Stimulated activated CD4-positive, alpha-beta T cell treated with anti-CD3 and anti-CD28 coated beads, Interleukin-2, amount 100 ng/mL, for 24 hours (primary cell): ENCODE measurements at places on chromosomes 7 and 10.
A peak's percentile ranks its signal among the peaks of the same experiment; 100 is the strongest.

GRCh38 chr10:75450075-75450445, 18.6 kb downstream of the LRMDA start:
- DNase-seq, result no peak

DNA sequence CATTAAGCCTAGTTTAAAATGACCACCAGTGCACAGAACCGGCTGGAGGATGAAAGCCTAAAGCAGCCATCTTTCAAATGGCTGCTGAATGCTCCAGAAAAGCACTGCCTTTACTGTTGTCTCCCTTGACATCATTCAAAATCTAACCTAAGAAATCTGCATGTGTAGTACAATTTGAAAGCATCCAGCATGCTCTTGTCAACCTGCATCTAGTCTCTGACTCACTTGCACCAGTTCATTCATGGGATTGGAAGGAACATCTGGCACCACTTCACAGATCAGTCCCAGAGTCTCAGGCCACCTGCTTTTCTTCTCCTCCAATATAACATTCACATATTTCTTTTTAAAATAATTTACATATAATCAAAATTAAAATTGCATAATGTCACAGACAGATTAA, 76.2 kb downstream of the RNF133 start:
- no peak for DNase-seq

DNA sequence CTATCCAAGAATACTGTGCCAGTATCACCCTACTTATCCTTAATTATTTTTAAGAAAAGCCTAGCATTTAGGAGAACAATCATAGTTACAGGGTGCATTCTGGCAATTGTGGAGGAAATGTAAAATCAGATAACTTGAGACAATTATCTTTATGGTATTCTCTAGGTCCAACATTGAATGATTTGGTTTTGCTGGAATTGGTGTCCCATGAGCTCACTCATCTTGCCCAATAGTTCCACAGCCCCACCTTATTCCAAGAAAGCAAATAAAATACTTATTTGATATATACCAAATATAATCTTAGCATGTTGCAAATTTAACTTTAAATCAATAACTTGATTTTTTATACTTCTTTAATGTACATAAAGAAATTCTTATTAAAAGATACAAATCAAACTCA, 65.3 kb downstream of the DGKB start:
- no peak for DNase-seq

DNA sequence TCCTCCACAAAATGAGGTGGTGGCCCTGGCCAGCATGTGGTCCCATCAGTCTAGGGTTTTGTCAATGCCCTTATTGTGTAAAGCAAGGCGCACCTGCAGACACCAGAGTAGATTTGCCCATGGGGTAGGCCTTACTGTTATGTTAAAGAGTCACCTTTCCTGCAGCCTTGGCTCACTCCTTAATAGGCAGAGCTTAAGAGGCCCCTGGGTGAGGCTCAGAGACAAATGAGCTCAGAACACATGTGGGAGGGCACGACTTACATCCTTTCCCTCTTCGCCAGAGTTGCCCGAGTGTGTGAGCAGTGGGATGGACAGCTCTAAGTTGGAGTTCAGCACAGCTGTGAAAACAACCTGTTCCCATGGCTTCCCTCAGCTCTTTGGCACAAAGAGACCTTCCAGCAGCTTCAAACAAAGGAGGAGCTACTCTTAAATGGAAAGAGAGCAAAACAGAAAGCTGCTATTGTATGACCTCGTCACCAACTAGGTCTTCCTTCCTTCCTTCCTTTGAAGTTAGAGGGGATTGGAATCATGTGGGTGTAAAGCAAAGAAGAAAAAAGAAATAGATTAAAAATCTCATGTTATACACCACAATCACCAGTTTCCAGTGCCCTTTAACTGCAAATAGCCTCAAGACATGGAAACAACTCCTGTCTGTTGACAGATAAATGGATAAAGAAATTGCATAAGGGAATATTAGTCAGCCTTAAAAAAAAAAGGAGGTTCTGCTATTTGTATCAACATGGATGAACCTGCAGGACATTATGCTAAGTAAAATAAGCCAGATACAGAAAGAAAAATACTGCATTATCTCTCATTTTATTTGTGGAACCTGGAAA, 11.9 kb upstream of the XPNPEP1 start:
- peak; percentile 19 for DNase-seq

- no peak for DNase-seq
Observed at GRCh38 chr10:55232553-55232952, 431.5 kb upstream of the PCDH15 start.

DNA sequence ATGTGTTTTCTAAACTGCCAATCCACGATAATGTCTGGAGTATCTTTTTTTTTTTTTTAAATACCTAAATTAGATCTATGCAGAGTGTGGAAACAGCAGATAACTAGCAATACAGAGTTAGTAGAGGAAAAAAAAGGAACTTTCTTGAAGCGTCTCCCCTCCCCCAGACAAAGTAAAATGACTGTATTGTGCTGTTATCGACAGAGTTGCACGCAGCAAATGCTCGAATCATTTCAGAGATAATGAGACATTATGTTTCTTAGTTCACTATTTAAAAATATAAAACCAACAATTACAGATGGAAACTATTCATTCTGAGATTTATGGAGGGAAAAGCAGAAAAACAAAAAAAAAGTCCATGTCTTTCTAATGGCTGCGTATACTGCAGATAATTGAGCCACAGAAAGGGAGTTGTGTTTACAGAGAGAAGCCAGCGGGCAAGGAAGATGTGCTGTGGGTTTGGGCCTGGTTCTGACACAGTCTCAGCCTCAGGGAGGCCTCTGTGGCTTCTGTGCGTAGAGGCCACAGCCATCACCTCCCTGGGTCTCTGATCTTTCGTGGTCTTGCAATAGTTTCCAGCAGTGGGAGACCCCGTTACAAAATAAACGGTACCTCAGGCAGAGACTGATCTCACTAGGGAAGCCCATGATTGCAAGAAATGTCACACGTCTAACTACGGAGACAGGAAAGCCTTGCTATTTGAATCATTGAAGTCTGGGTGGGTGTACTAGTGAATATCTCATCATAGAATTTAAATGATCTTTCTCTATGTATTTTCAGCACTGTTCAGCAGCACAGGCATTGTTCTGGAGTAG, 19.1 kb upstream of the KLF6 start:
- peak; percentile 60 for DNase-seq

DNA sequence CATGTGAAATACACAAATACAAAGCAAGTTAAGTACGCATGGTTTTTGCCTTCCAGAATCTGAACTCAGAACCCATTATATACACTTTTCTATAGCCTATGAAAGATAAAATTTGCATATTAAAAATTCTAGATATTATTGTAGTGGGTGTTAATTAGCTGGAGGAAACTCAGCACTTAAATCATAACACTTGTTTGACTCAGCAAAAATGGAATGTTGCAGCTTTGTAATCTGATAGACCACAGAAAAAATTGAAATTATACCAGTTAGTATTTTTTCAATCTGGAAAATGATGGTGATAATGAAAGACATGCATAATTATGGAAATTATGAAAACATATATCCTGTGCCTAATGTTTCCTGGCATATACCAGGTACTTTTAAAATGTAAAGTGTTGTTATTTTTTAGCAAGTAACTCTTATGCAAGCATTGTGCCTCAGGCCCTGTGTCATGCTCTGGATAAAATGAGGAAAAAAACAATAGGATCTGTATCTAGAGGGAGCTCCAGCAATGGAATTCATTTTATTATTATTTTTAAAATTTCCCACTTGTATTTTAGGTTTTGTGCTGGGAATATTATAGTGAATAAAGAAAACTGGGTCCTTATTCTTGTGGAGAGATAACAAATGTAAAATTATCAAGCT, 490.4 kb upstream of the SEMA3A start:
- no peak for DNase-seq

- no peak for DNase-seq
Observed at GRCh38 chr7:158506626-158507025, 81.0 kb downstream of the PTPRN2 start.

DNA sequence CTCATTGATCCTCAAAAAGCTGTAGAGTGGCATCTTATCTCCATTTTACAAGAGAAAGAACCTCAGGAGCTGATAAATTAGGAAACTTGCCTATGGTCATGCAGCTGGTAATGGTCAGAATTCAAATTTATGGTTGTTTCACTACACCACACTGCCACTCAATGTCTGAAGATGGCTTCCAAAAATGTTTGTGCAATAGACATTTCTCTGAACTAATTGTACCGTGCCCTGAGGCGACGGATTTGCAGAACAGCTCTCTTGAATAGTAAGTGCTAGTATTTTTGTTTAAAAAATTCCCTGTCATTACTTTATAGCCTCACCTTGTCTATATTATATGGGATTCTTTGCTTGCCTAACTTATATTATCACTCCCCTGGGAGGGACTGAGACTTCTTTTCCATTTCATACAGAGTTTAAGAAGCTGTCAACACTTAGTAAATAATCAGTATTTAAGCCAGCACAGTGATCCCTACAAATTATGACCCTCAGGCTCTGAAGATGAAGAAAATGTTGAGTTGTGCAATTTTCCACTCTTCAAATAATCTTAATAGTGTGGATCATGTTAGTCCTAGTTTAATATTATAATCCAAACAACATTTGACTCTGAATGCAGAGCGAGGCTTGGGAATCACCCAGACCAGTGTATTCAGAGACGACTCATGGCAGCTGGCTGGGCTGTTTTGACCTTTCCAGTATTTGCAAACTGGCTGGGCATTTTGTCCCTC, 346.6 kb downstream of the PTEN start:
- DNase-seq, result no peak

DNA sequence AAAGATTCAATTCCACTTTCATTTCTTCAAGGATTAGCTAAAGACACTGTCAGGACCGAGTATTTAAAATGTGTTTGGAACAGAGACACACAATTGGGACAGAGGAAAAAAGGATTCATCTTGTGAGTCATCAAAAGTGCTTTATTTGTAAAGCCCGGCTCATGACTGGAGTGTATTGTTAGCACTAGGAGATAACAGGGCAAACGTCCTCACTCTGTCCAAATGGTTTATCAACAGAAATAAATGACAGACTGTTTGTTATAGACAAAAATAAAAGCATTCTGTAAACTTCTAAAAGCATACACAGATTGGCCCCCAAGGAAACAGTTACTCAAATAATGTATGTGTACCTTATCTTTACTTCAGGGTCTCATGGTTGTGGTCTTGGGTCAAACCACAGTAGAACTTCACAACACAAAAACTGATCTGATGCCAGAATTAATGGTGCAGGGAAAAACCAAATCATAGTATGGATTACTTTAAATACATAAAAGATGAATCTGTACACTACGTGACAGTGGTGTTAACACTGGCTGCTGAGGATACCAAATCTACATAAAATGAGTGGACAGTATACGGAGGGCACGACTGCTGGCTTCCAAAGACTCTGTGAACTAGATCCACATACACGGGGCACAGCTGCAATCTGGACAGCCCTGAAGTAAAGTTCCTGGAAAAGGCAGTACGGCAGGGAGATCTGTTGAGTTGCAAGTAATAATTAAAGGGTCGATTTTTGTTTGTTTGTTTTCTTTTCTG, 179.4 kb downstream of the PIP4K2A start:
- DNase-seq, result no peak

DNA sequence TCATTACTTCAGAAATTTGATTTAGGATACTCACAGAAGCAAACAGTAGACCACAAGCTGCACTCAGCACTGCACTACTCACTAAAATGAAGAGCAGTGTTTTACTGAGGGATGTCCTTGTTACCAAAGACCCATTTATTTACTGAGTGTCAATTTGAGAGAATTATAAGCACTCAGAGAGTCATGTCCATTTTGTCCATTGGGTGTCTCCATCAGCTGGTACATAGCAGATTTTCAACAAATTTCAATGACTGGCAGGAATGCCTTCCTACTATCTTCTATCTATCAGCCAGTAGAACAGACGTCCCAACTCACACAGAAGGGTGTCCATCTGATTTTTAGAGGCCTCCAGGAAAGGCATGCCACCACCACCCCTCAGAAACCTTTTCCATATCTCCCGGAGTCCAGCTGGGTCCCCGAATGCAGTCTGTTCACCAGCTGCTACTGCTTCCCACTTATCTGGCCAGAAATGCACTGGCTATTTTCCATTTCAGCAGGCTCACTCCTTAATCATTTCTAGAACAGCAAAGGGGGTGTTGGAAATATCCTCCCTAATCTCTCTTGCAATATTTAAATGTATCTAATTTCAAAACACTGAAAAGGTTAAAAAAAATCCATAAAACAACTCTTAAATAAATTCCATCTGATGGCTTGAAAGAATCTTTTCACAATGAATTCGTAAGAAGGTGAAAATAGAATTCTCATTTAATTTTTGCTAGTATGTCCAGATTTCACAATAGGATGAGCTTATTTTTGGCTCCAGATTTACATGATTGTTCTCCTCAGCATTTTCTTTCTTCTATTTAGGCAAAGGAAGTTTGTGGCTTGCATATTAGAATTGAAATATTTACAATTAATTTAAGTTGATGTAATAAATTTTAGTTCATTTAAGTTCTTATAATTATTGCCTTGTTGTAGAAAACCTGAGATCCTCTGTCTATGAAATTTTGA, 1164.0 kb upstream of the CELF2 start:
- no peak for DNase-seq

- DNase-seq, result no peak
Observed at GRCh38 chr7:95421000-95421846, 13.6 kb downstream of the PON2 start.

- DNase-seq, result no peak
Observed at GRCh38 chr10:52756966-52757365, 15.6 kb downstream of the MBL2 start.

DNA sequence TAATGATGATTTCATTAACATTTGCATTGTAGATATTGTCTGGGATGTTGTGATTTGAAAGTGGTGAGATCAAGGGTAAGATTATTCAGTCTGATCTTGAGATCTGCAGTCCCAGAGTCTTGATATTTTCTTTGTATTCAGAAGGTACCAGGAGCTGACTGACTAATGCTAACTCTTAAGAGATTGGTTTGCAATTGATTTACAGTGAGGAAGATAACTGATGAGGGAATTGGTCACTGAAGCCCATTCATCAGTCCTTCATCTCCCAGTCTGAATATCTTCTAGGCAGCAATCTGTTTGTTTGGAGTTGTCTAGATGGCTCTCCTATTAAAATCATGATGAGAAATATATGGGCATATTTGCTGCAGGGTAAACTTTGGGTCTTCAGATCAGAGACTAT, 473.7 kb downstream of the ARL4A start:
- DNase-seq, result no peak

DNA sequence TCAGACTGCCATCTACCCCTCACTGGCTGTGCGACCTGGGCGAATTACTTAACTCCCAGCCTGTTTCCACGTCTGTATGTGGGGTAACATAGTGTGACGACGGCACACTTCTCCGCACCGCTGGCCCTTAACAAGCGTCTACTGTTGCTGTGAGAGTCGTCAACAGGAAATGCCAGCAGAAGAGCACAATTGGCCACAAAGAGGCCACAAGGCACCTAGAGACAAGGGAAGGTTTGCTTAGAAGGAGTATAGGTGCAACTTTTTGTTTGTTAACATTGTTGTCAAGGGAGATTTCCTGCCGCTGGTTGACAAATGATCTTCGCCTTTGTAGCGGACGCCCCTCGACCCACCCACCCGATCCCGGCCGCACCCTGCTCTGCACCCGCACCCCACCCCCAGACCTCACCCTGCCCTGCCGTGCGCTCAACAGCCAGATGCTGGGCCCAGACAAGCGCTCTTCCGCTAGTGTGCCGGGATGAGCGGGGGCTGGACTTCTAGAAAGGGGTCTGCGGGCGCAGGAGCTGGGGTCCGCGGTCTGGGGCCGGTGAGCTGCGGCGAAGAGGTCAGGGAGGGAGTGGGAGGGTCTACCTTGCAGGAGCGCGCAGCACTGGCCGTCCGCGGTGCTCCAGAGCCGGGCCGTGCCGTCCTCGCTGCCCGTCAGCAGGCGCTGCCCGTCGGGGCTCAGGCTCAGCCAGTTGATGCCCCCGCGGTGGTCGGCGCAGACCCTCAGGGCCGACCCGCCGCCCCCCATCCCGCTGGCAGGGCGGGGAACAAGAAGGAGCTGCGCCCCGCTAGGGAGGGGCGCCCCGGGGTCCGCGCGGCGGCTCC, 785 bp downstream of the WDR86 start:
- DNase-seq, result no peak
